ENCODE measurements at places on chromosomes 7 and 10.

DNA sequence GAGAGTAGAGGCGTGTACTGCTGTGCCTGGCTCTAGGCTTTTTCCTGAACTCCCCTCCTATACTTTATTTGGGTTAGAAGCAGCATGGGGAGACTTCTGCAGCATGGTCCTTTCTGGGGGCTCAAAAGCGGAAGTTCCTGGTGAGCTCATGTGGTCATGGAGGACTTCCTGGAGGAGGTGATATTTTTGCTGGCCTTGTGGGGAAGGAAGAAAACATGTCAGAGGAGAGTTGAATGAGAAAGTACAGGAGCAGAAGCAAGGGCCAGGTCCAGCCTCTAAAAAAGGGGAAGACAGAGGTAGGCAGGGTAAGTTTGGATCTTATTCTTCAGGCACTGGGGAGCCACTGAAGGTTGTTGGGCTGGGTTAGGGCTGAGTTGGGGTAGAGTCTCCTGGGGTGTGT, 45.5 kb downstream of the CASTOR2 start:
- DNase-seq: no peak

GRCh38 chr7:150800581-150801241, at the start of gene TMEM176A:
TSS of gene TMEM176A (plus strand) at chr7:150800769. CDS start at chr7:150801551, 782 bp downstream.
- DNase-seq: peak; percentile 27

- no peak for DNase-seq
Measured at GRCh38 chr10:6612371-6612770, 32.3 kb upstream of the PRKCQ start.

DNA sequence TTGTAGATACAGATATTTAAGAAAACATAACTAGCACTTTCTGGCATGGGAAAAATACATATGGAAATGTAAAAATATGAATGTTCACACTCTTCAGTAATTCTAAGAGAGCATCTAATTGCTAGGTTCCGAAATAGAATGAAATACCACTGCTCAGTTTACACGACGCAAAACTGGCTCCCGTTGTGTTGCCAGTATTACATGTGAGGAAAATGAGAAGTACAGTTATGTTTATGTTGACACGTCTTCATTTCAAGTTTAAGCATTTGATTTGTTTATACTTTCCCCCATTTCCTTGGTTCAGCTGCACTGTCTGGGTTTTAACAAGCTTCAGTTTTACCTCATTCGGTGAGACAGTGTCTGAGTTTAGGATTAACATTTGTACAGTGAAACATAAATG, 275.8 kb upstream of the SEMA3D start:
- no peak for DNase-seq

DNA sequence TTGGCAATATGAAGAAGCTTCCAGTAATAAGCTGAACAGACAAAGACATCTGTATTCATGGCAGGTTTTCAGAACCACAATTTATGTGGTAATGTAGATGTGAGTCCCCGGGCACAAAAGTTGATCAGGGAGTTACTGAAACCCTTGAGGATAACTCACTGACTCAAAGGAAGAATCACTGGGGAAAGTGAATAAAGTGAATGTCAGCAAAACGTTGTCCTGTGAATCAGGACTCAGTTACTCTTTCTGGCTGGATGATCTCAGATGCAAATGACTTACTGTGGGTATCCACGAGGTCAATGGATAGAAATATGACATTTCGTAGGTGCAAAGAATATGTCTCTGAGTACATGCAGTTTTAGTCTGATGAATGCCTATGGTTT, 172.8 kb upstream of the CTBP2 start:
- DNase-seq: no peak

GRCh38 chr7:140448781-140449480, 30.4 kb downstream of the MKRN1 start:
- DNase-seq: no peak

DNA sequence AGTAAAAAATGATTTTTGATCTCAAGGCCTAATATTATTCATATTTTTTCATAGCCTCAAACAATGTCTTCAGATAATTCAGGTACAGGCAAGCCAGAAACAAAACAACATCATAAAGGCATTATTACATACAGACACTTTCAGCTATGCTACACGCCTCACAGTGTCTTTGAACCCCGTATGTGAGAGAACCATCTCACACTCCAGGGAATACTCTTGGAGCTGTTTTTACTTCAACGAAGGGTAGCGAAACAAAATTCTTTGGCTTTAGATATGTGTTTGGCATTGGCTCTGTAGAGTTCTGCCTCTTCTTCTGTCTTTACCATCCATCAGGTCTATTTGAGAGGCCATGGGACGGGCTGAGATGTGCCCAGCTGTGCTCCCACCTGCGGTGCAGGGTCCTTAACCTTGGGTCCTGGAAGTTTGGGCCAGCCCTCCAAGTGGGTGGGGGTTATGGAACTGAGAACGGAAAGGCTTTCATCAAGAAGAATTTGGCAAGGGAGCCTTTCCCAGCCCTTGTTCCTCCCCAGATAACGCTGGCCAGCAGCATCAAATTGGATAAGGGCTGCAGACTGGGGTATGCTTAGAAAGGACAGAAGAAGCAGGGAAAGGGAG, 276.9 kb downstream of the TCF7L2 start:
- DNase-seq: no peak

DNA sequence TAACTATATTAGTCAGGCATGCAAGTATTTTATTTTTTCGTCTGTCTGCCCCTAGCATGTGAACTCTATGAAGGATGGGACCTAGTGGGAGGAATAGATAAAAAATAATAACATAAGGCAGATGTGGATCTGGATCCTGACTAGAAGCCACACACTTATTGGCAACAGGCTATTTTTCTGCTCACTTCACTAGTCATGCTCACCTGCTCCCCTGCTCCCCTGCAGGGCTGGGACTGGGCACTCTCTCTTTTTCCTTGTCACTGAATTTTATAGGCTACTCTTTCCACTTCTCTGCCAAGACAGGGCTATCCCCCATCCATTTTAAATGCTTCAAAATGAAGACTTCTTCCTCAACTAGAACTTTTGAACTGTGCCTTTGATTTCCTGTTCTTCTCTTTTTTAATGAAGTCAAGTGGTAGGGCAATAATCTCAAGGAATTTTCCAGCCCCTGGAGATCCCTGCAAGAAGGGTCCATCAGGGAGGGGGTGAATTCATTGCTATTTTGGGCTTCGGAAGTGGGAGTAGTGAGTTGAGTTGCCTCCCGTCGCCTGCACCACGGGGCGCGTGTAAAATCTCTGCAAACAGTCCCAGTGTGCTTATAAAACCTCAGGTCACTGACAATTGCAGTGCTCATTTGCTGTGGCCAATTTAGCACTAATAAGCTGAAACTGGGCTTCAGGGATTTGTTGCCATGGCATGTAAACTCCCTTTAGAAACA, 156.7 kb upstream of the NPVF start:
- no peak for DNase-seq

- no peak for DNase-seq
Measured at GRCh38 chr7:113113912-113114311, 4.4 kb downstream of the SMIM30 start.

- no peak for DNase-seq
Measured at GRCh38 chr7:125279961-125280360, 350.3 kb upstream of the POT1 start.

- no peak for DNase-seq
Measured at GRCh38 chr10:3525832-3526449, 259.1 kb downstream of the KLF6 start.

DNA sequence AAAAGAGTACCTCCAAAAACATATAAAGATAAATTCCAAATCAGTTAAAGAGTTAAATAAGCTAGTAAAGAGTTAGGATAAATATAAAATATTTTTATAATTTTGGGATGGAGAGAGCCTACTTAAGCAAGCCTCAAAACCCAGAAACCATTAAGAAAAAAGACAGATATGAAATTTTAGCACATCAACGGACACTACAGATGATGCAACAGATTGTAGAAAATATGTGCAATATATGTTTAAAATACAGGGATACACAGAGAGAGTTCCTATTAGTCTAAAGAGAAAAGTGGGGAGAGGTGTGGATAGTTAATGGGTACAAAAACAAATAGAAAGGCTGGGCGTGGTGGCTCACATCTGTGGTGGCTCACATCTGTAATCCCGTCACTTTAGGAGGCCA, 23.6 kb upstream of the USP54 start:
- DNase-seq: no peak

DNA sequence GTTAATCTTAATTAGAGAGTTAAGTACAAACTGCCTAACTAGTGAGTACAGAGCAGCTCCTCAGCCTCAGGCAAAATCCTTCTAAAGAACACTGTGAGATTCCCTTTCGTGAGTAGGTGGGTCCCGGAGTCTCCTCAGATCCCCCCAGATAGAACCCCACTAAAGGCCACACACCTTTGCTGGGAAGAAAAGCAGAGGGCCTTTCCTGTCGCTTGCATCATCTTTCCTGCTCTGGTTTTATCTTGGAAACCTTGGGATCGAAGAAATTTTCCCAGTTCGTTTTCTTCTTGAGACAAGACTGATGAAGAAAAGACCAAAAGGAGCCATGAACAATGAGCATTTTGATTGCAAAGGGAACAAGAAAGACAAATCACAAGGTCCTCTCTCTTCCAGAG, 40.9 kb downstream of the ICA1 start:
- no peak for DNase-seq

GRCh38 chr7:149821191-149822148, 16.7 kb upstream of the ZNF862 start:
- no peak for DNase-seq

DNA sequence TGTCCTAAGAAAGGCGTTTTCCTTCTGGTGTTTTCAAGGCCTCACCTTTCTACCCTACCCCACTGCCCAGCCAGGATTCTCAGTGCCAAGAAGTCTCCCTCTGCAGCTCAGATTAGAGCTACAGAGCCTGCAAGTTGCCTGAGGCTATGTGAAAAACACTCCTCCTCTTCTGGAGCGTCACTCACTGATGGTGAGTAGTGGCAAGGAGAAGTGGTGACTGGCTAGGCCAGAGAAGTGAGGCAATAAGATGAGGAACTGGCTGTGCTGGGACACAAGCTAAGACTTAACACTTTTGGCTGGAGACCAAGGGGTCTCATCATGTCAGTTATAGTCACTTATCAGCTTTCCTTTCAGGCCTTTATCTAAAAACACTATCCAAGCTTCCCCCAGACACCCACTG, 86.7 kb upstream of the PRKAR2B start:
- no peak for DNase-seq

GRCh38 chr10:61617180-61617579, 45.5 kb upstream of the CABCOCO1 start:
- DNase-seq: no peak

DNA sequence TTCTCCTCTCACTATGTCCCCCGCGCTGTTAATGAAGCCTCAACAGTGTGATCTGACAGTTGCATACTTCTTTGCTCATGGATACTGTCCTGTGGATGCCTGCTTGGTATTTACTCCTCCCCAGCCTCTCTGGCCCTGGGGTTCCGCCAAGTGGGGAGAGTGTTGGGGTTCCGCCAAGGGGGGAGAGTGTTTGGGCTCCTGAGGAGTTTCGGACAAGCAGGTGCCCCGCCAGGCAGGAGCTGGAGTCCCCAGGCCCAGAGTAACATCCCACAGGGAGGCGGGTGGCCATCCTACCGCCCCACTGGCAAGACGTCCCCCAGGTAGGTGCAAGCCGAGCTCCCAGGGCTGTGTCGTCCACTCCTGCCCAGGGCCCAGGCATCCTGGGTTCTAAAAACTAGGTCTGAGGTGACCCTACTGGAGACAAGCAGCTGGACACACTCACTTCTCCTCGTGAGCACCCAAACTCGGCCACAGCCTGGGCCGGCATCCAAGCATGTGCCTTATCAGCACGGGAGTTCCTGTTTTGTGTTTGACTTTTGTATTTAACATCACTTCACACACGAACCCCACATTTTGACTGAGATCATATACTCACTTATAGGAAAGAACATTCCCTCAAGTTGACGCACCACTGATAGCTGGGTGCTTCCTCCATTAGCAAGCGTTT, 34.2 kb downstream of the CAMK2B start:
- no peak for DNase-seq

- DNase-seq: no peak
Measured at GRCh38 chr10:12221323-12222298, 25.6 kb downstream of the CDC123 start.

Measured in GM10248 (cell line).